ENCODE measurements at places on chromosomes 5 and 9. TPM values are rescaled to one million over a fixed set of nuclear protein-coding genes. Genes with fewer than 3 reads are reported as not detected.

GRCh38 chr5:82754036-82754746 is 323.0 kb downstream of the TMEM167A start:
- DNase-seq: no peak

DNA sequence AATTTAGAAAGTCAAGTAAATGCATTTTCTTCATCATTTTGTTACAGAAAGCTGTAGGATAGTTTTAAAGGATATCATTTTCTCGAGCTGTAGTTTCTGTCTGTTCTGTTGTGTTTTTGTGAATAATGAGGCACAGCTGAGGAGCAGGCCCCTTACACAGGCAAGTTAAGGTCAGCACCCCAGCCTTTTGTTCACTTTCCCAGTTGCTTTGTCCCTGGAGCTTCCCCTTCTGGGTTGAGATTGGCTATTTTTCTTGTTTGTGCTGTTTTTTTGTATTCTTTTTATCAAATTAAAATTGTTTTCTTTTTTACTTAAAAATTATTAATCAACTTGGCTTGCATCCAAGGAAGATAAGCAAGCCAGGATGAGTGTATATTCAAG is 213.8 kb upstream of the ACTBL2 start:
- DNase-seq: no peak

GRCh38 chr9:119343059-119343990 is 25.9 kb downstream of the BRINP1 start:
- DNase-seq: no peak

SURF2 gene
- 21.5 TPM for total RNA-seq

STKLD1 gene
- total RNA-seq: 0.45 TPM
